ENCODE measurements at places on chromosomes 13 and 19.
A peak's percentile ranks its signal among the peaks of the same experiment; 100 is the strongest.

GRCh38 chr19:49875857-49876421, 1.2 kb downstream of the AKT1S1 start:
- peak; percentile 77 for DNase-seq

DNA sequence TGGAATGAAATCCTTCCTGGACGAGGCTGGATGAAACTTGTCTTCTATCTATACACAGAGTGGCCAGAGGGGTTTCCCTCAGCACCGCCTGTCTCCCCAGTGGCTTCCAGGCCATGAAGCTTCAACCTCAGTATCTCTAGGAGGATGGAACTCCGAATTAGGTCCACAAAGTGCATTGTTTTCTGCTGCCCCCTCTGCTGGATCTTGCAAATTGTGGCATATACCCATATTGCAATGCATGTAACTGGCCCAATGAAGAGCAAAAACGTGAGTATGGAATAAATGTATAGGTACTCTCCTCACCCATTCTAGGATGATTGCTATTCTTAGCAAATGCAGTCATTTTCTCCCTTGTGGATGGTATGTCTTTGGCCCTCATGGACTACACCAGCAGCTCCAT, 14.7 kb upstream of the LILRB4 start:
- no peak for DNase-seq

GRCh38 chr13:88417801-88418200, 746.6 kb downstream of the SLITRK5 start:
- DNase-seq = no peak

DNA sequence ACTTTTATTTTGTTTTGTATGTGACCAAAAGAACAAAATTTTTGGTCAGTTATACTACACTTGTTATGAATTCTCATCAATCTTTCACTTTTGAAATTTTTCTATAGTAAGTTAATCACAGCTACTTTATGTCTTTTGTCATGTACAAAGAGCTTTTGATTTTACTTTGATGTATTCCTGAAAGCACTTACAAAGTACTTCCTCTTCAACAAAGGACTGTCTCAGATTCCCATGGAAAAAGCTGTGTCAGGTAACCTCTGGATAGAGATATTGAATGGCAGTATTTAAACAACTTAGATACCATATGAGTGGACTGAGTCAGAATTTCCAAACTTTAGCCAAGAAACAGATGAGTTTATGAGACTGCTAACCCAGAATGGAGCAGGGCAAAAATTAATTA, 689.3 kb upstream of the ATXN8OS start:
- no peak for DNase-seq

DNA sequence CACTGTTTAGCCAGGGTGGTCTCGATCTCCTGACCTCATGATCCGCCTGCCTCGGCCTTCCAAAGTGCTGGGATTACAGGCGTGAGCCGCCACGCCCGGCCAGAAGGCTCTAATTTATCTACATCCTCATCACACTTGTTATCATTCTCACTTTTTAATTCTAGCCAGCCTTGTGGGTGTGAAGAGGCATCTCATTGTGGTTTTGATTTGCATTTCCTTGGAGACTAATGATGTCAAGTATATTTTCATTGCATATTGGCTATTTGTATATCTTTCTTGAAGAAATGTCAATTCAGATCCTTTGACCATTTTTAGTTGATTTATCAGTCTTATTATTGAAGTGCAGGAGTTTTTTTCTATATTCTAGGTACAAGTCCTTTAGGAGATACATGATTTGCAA, 27.7 kb upstream of the HIF3A start:
- no peak for DNase-seq

GRCh38 chr13:78786459-78786858, 127.5 kb upstream of the OBI1 start:
- DNase-seq = no peak

GRCh38 chr13:112686987-112687386, 2.9 kb upstream of the ATP11A start:
- DNase-seq = no peak

- DNase-seq = no peak
These were observed 429.6 kb downstream of the RFC3 start for GRCh38 chr13:34247596-34247995.

DNA sequence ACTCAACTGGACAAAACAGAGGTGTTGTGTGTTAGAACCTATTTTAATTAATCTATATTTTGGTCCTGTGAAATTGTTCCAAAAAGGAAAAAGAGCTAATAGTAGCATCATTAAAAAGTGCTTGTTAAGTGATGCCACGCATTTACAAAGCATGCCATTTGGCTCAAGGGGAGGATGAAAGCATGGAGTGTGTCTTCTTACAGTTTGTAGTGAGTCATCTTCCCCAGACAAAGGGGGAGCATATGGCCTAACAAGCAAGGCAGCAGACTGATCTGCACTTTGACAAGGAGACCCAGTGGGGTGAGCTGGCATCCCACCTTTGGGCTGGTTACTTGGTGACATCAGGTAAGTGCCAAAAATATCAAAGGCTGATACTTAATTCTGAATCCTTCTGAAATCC, 297.0 kb downstream of the FGF9 start:
- no peak for DNase-seq

- no peak for DNase-seq
These were observed 20.1 kb downstream of the RASA3 start for GRCh38 chr13:114112231-114112825.

DNA sequence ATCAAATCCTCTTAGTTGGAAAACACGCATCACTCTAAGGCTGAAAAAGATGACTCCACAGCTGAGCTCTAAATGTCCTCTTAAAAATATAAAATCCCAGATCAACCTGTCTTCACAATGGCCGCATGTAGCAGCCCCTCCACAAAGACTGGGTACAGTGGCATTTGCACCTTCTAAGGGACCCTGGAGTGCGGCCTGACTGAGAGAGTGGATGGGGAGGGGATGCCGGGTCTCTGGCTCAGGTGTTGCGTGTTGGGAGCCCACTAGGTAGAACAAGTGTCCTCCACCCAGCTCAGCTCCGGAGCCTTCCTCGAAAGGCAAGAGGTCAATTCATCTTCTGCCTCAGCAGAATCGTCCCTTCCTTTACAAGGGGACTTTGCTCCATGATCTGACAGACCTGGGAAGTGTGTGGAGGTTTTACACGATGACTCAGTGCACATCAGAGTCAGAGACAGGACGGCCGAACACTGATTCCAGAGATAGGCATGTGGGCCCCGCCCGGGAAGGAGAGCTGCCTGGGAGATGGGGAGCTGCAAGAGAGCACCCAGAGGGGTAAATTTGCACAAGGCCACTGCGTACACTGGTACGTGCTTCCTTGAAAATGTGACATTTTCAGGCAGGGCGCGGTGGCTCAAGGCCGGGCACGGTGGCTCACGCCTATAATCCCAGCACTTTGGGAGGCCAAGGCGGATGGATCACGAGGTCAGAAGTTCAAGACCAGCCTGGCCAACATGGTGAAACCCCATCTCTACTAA, 23.5 kb upstream of the SLC15A1 start:
- no peak for DNase-seq

DNA sequence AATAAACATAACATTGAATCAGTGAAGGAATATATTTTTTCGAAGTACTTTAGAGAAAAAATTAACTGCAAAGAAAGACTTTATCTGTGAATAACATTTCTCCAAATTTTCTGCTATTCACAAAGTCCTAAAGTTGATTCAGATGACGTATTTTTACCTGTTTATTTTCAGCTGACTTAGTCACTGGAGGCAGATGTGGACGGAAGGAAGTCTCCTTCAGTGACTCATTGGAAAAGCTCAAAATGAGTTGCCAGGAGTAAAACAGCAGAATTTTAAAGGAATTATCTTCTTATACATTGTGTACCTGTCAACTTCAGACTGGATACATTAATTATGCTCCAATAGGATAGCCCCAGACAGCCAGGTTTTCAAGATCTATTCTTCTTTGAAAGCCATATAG, 679.3 kb upstream of the GPC6 start:
- no peak for DNase-seq

DNA sequence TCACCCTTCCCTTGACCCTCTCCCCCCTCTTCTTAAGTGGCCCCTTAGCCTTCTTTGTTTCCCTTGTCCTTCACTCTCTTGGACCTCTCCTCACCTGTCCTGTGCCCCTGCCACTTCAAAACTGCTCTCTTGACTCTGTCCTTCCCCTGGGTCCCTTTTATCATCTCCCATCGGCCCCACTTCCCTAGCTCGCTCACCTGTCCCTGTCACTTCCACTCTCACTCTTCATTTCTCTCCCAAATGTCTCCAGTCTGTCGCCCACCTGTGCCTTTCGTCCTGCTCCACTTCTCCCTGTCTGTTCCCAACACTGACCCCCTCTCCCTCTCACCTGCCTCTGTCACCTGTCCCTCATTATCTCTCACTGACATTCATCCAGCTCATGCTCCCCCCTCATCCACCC, 699 bp downstream of the IFNL1 start:
- no peak for DNase-seq

- no peak for DNase-seq
These were observed 260.9 kb downstream of the COG6 start for GRCh38 chr13:39916330-39916729.

DNA sequence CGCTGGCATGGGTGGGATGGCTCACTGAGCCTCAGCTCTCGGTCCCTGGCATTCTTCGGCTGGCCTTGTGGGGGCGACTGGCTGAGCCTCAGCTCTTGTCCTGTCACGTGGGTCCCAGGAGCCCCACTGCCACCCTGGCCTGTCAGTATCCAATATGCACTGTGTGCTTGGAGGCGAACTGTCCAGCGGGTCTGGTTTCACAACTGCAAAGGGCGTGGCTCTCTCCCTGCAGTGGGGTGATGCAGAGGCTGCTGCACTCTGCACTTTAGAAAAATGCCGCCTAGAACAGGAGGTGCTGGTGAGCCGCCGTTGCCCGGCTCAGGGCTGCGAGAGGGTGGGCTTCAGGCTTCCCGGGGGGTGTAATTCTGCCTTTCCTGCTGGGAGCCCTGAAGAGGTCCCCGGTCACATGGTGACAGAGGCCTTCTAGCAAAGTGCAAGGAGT, 17.0 kb upstream of the TMEM255B start:
- DNase-seq = peak; percentile 50

DNA sequence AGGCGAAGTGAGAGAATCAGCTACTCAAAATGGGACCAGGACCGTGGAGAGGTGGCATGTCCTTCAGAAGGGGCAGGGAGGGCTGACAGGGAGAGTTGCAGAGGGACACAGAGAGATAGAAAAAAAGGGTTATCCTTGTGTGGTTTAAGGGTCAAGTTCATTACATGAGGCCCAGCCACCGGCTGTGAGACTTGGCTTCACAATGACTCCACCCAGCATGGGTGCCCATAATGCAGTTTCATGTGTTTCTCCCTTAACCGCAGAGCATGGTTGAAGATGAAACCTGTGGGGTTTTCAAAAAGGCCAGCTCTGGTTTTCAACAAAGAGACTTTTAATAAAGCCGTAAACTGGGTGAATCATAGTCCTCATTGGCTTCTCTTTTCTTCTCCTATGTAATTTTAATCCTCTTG, 164.6 kb downstream of the KLF5 start:
- DNase-seq = peak; percentile 77

DNA sequence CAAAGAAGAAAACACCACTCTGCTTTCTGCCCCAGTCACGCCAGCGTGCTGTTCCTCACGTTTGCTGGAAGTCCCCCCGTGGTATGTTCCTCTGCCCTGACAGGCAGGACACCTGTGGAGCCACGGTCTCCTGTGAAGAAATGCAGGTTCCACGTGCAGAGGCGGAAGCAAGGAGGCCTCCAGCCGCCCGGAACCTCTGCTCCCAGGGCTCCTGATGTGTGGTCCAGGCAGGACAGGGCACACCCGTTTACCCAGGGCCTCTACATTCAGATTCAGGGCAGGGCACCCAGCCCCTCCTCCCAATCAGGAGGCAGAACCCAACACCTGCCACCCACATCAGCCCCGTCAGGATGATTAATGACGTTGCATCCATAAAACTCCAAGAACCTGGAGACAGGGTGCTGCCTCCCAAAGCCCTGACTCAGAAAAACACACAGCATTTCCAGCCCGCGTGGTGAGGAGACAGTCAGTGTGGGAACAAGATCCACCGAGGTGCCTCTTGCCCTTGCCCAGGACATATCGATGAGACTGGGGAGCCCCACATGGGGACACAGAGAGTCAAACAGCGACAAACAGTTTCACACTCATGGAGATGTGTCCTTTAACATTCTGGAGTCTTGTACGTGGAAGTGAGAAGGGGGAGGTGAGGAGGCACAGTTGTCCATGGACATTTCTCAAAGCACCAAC, 76.2 kb downstream of the COL4A1 start:
- peak; percentile 21 for DNase-seq

- DNase-seq = no peak
These were observed 18.4 kb upstream of the CHST8 start for GRCh38 chr19:33603377-33603776.

GRCh38 chr13:84130495-84131114, 248.3 kb upstream of the SLITRK1 start:
- no peak for DNase-seq

DNA sequence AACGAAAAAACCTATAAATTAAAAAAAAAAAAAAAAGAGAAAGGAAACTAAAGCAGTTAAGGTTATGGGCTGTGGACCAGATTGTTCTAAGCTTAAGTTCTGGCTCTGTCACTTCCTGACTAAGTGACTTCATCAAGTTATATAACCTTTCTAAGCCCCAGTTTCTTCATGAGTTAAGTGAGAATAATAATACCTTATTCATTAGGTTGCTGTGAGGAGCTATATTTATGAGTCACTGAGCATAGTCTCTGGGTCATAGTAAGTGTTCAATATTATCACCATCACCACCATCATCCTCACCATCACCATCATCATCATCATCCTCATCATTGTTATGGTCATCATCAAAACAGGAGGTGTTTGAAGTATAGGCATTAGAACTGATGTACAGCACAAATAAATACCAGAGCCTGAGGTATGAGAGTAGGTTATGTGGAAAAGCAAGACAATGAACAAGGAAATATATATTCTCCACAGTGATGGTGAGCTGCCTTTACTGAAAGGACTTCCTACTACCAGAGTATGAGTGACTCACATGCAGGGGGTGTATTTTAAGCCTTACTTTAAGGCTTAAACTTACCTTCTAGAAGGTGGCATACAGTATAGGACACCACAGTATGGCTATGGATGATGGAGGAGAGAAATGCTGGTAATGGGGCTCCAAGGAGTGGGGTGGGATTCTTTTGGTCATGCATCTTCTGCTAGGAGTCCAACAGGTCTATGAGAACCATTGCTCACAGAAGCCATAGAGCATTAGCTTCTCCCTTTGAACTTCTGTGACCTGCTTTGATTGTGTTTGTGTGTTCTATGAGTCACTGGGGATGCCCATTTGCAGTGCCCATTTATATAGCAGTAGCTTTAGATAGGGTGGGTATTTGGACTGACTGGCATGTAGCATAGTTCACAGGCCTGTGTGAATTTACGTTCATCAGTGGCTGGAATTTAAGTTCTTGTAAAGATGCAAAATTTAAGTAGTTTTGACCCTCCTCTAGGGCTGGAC, 104.4 kb downstream of the KLF5 start:
- no peak for DNase-seq

- no peak for DNase-seq
These were observed 13.5 kb upstream of the SPATA13 start for GRCh38 chr13:24146961-24147569.

DNA sequence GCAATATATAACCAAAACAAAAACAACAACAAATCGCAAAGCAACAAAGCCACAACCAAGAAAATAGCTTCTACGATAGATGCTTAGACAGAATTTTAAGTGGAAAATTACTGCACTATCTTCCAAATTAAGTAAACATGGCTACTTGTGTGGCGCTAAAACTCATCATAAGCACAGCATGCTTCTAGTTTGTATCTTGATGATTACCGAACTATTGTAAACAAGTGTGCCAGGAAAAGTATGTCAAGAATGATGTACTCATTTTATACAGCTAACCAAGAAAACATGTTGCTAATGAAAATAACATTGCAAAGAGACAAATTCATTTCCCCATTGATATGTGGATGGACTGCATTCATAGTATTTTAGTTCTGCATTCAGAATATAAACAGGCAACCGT, 271.9 kb upstream of the GPC6 start:
- DNase-seq = no peak

- no peak for DNase-seq
These were observed 11.4 kb downstream of the FCHO1 start for GRCh38 chr19:17762505-17763229.

All from activated CD8-positive, alpha-beta memory T cell treated with anti-CD3 and anti-CD28 coated beads, Interleukin-2, amount 10 ng/mL, durations not matched to agents 7 days and 5 days (primary cell).